Stimulated activated CD4-positive, alpha-beta T cell treated with anti-CD3 and anti-CD28 coated beads, Interleukin-4, amount 100 ng/mL, for 1 hour (primary cell): ENCODE measurements at places on chromosomes 16 and 17.

- no peak for DNase-seq
Measured at GRCh38 chr16:21064203-21064602, 86.4 kb downstream of the DNAH3 start.

DNA sequence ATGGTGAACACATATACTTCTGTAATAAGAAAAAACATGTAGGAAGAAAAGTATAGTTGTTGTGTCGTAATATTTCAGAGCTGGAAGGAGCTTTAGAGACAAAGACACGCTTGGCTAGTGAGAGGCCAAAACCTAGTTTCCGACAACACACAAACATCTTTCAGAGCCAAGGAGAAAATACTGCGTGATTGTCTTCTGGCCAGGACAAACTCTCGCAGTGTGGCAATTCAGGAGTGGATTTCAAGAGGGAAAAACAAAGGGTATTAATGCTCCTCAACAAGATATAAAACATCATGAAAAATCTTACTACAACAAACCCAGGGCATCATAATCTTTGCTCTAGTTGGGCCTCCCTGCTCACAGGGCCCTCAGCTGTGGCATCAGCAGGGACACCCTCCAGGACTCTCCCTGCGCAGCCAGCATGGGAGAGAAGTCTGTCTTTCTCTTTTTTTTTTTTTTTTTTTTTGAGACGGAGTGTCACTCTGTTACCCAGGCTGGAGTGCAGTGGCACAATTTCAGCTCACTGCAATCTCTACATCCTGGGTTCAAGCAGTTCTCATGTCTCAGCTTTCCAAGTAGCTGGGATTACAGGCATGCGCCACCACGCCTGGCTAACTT, 66.4 kb downstream of the CYB5B start:
- DNase-seq, result no peak

- no peak for DNase-seq
Measured at GRCh38 chr17:4569591-4569990, 9.2 kb upstream of the GGT6 start.

DNA sequence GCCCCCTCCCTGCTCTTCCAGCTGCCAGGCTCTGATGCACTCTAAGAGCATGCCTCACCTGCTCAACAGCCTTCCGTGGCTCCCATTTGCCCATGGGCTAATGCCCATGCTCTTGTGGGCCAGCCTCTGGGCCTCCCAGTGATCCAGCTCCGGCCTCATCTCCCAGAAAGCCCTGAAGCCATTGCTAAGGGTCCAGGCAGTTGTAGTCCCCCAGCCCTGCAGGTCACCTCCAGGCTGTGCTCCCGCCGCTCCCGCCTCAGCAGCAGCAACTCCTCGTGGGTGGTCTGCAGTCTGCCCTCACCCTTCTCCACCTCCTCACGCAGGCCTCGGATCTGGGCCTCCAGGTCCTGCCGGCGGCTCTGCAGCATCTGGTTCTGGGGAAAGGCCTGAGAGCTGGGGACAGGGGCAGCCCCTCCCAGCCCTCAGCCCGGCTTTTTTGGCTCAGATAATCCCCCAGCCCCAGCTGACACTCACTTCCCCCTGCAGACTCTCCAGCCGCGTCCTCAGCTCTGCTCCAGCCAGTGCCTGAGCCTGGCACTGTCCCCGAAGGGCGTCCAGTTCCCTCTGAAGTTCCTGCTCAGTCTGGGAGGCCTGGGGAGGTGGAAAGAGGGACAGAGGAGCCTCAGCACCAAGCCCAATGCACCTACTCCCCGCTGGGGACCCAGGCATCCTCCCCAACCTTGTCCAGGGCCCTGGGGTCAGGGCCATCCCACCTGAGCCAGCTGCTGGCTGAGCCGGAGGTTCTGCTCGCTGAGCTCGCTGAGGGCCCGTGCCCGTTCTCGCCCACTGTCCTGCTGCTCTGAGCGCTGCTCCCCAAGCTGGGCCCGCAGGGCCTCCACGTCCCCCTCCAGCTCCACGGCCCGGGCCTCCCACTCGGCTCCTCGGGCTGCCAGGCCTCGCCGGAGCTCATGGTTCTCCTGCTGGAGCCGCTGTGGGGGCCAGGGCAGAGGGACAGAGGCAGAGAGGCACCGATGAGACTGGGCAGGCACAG, 6.2 kb downstream of the BICDL2 start:
- no peak for DNase-seq

- no peak for DNase-seq
Measured at GRCh38 chr17:41520821-41521521, 2.3 kb upstream of the KRT15 start.

- no peak for DNase-seq
Measured at GRCh38 chr17:40378966-40379365, 14.4 kb upstream of the GJD3 start.

DNA sequence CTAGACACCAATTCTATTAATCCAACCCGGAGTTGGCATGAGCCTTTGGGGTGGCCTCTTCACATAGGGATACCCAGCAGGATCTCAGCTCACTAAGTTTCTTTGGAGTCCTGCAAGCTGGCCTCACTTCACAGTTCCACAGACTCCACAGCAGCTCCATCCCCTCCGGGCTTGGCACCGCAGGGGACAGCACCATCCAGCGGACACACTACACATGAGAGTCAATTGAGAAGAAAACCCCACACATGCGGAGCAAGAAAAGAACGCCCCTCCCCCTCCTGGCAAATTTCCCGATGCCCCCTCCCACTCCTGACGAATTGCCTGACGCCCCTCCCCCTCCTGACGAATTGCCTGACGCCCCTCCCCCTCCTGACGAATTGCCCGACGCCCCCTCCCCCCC, 31.1 kb downstream of the KLHDC4 start:
- no peak for DNase-seq

- DNase-seq, result no peak
Measured at GRCh38 chr16:12392585-12393091, 411.0 kb downstream of the CPPED1 start.

- no peak for DNase-seq
Measured at GRCh38 chr17:32586666-32587065, 99.9 kb downstream of the CDK5R1 start.

DNA sequence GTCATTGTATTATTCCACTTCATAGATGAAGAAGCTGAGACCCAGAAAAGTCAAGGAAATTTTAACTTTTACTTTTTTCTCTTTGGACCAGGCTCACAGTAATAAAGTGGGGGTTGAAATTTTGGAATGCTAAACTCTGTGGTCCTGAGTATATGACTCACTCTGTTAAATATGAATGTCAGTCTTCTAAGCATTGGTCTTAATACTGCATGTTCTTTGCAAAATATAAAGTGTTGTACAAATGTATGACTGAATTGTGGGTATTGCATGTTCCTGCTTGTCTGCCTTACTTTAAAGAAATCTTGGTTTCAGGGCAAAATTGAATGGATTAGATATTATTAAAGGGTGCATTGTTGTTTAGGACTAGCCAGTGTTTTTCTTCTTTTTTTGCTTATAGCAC, 950.8 kb upstream of the GOT2 start:
- DNase-seq, result no peak

GRCh38 chr17:37158290-37158689, 209.5 kb downstream of the AATF start:
- DNase-seq, result no peak

DNA sequence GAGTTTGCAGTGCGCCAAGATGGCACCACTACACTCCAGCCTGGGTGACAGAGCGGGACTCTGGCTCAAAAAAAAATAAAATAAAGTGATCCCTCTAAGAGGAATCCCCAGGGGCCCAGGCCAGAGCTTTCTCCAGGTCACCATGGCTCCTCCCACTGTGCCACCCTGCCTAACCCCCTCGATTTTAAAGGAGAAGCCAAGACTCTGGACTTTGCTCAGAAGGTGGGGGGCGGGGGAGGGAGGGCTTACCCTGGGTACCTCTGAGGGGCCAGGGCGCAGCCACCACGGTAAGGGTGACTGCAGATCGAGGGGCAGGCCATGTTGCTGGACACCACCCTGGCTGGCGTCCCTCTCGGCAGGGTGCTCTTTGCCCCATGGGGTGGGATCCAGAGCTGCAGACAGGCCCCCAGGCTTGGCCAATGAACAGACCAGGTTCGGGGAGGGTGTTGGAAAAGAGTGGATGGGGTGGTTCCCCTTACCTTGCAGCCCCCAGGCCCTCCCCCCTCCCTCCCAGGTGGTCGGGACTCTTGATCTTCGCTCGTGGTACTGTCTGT, 455 bp upstream of the GRB7 start:
- DNase-seq, result no peak

DNA sequence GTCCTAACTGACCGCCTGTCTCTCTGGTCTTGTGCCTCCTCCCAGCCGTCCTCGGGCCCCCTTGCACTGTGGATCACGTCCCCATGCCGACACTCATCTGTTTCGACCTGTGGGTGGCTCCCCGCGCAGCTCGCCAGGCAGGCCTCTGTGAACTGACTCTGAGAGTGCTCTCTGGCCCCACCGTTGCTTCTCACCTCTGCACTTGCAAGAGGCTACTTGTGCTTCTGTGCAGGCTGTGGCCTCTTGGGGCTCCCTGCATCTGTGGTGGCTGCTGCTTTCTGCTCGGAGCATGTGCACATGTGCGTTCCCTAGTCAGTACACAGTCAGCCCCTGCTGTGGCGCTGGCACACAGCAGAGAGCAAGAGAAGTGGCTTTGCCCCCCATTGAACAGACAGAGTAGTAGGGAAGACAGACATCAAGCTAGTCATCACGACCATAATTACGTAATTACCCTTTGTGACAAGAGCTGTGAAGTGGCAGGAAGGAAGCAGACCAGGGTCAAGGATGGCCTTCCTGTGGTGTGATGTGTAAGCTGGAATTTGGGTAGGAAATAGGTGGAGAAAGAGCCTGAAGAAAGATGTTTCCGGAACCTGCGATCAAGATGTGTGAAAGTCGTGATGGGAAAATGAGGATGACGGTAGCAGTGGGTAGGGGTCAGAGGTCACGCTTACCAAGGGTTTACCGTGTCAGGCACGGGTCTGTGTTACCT, 256.0 kb upstream of the CACNG5 start:
- no peak for DNase-seq

DNA sequence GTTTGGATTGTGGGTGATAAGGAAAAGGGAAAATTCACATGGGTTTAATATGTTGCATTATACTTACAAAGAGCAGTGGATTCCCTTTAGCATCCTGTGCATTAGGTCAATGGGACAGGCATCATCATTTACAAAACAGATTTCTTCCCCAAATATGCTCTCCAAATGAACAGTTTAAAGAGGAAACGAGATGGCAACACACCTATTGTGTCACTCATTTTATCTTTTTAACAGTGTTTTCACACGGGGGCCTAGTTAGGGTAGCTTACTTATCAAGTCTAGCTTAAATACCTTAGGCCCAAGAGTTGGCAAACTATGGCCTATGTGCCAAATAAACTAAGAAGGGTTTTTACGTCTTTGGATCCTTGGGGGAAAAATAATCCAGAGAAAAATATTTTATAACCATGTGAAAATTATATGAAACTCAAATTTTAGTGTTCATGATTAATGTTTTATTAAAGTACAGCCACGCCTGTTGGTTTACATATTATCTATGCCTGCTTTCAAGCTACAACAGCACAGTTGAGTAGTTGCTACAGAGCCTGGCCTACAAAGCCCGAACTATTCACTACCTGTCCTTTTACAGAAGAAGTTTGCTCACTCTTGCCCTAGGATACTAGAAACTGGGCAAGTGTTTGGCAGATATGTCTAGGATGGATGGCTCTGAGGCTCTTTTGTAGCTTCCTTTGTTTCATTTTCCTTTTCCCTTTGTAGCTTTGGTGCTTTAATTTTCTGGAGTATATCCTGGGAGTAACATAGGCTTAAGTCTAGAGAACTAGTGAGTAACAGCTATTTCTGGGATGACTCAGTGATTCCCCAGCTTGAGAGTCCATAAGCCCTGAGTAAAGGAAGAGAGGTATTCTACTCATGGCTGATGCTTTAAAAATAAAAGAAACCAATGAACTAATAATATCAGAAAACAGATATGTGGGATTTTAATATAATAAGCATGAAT, 12.4 kb downstream of the NUP93 start:
- DNase-seq, result no peak

- no peak for DNase-seq
Measured at GRCh38 chr17:78591263-78591671, 14.1 kb upstream of the DNAH17 start.

DNA sequence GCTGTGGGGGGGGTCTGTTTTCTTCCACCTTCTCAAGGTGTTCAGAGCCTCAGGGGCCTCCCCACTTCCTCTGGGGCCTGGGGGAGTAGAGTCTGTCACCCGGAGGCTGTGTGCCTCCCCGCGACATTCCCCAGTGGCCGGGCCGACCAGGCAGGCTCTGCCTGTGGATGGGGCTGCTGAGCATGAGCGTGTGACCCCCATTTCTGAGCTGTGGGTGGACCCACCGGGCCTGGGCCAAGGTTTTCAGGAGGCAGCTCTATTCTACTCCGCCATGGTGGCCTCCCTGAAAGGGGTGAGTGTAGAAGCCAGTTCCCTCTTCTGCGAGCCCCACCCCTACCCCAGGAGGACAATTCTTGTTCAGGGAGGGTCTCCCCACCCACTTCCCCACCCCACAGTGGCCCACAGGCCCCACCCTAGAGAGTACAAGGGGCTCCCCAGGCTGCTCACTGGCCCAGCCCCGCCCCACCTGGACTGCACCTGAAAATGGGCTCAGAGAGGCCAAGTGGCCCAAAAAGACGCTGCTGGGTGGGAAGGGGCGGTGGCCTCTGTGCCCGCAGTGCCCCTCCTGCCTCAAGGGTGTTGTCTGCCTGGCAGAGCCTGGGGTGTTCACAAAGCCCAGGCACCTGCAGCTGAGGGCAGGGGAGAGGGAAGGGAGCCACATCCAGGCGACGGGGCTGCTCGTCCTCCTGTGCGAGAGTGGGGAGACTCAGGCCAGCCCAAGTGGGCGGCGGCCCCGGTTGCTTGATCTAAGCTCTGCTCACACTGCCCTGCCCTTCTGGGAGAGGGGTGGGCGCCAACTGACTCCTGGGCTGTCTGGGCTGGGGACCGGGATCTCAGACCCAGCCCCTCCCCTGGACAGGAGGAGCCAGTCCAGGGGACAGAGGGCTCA, 1.3 kb downstream of the MSLN start:
- DNase-seq, result no peak

GRCh38 chr17:73435412-73435811, 123.6 kb upstream of the CDC42EP4 start:
- no peak for DNase-seq

DNA sequence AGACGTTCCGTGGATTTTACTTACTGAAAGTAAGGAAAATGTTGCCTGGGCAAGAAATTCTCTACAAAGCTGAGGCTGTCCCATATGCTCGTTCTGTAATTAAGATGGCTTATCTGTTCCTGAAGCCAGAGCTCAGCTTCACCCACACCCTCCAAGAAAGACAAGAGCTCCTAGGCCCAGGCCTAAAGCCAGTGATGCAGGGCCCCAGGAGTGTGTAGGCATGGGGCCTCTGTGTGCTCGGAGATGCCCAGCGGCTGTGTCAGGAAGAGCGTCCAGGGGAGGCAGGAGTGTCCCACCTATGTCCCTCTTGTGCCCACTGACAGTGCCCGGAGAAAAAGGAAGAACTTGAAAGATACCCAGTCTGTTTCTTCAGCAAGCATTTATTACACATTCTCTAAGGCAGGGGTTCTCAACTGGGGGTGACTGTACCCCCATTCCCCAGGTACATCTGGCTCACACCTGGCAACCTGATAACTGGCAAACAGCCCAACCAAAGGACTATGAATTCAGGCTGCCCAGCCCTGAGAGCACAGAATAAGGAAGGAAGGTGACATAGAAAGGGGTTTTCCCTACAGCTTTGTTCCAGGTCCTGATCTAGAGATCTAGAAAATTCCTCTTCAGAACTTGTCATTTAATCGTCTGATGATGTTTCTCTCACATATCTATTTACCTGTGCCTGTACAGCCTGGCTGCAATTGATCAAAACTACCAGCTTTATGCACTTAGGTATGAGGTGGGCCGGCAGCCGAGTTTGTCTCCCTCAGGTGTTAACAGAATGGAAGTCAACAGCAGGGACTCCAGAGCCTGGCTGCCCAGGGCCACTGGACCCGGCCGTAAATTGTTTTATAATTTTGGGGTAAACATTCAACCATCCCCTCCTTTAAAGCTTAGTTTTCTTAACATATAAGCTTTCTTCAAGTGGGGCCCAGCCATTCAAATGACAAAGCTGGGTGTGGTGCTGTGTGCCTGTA, 12.0 kb downstream of the SNN start:
- no peak for DNase-seq
